ENCODE measurements at places on chromosomes 3 and 15.

- DNase-seq: no peak
Observed at GRCh38 chr3:146845361-146845760, 240.2 kb upstream of the PLSCR5 start.

GRCh38 chr3:16482770-16483531 is 30.5 kb downstream of the RFTN1 start:
- DNase-seq: peak; percentile 76

DNA sequence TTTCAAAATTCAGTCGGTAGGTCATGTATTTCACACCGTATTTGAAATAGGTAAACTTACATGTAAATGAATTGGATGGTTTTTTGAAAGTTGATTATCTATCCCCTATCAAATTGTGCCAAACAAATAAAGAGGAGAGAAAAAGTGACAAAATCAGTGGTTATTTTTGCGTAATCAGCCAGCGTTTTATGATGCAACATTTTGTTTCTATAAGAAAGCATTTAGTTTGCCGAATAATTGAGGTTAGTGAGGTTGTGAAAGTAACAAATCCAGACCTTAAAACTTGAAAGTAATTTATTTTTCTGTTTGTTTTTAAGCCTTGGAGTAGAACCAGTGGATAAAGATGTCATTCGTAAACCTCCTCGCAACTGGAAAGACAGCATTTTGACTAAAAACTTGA is 29.3 kb downstream of the ASTE1 start:
- DNase-seq: no peak

DNA sequence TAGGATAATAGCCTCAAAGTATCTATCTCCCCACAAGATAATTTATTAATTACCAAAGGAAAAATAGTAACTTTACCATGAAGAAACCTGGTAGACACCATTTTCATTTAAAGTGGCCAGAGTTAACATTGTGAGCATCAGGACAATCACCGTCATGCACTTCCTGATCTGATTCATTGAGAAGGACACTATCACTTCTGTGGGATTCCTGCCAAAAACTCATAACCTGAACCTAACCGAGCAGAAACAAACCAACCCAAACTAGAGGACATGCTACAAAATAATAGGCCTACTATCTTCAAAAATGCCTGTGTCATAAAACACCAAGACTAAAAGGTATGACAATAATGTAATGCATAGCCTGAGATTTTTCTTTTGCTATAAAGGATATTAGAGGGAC is 39.0 kb downstream of the FSIP1 start:
- no peak for DNase-seq

GRCh38 chr3:143158014-143158988 is 38.7 kb downstream of the CHST2 start:
- DNase-seq: no peak

DNA sequence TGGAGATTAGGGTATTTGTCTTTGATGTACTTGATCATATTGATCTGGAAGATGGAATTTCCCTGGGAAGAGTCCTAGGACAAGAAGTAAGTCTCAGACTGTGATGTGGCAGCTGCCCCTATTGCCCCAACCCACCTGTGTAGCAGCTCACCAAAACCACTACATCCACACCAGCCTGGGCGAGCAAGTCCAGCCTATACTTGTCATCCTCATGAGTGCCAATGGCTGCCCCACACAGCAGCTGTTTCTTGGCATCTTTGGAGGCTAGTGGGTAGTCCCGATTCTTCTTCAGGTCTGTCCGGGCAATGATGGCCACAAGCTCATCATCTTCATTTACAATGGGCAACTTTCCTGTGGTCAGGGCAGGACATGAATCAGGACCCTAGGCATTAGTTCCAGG is 2.7 kb downstream of the IMPDH2 start:
- no peak for DNase-seq

DNA sequence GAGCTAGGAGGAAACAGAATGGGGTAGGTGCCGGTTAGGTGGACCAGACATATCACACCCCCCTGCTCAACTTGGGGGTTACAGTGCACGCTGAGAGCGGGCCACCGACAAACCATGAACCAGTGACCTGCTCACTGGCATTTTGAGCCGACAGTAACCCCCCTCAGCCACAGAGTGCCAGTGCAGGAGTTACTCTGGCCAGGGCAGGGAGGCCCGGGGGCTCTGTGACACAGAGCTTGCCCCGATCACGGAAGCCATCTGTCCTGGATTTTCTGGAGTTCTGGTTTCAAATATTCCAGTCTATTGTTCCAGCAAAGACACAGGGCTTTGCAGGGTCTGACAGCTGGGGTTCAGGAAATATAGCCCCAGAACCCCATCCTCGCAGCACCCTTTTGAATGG is 225.2 kb downstream of the VPS13C start:
- no peak for DNase-seq

DNA sequence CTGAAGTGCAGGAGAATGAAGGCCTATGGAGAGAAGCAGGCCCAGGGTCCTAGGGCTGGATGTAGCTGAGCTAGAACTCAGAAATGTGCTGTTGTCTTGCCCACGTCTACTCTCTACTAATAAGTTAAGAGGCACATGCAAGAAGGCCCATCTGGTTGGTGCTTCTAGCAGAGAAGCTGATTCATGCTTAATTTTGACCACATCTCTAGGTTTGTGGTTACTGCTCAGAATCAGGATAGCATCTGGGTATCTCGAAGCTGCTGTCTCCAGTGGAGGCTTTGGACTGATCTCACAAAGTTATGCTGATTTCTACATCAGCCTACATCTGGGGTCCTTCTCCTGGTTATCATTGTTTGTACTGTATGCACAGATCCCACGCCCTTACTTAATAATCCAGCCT is 87.3 kb downstream of the CACNA1D start:
- no peak for DNase-seq

DNA sequence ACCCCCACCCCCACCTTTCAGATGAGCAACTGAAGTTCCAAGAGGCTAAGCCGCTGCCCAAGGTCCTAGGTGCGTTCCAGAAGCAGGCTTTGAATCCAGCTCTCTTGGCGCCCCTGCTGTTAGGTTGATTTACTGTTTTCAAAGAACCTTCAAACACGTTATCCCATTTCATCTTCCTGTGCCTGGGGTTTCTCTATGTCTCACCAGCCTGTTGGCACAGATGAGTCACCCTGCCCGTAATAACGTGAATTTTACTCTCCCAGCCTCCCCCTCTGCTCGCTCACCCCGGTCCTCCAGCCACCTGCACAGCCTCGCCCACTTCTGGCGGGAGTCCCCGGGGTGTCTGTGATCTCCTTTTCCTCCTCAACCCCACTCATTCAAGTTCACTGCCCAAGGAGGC is 13.0 kb upstream of the TSEN2 start:
- DNase-seq: no peak

DNA sequence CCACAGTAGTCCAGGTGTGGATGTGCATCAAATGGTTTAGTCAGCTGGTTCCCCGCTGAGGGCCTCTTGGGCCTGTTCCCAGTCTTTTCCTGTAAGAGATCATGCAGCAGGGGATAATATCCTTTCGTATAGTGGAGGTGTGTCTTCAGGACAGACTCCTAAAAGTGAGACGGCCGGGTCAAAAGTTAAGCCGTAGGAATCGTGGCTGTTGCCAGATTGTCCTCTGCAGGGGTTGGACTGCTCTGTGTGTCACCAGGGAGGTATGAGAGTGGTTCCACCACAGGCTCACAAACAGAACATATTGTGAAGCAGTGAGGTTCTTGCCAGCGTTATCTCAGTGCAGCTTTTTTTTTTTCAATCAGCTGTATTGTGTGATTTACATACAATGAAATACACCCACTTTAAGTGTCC is 95.0 kb downstream of the VGLL4 start:
- no peak for DNase-seq

GRCh38 chr3:40329071-40329470 is 19.6 kb downstream of the EIF1B start:
- no peak for DNase-seq

DNA sequence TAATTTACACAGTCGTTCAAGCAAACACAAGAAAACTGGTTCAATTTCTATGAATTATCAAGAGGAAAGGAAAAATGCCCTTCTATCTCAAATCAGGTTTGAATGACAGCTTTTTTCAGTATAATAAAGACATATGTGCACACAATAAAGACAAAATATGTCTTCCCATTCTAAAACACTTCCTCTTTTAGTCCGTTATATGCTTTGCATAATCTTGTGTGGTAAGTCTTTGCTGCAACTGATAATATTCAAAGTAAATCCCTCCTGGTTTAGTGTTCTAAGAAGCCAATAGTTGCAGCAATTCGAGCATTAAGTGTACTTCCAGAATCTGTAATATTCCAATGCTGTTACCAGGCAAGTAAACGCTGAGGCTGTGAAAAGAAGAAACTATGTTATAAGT is 43.7 kb upstream of the MAPKBP1 start:
- DNase-seq: no peak

DNA sequence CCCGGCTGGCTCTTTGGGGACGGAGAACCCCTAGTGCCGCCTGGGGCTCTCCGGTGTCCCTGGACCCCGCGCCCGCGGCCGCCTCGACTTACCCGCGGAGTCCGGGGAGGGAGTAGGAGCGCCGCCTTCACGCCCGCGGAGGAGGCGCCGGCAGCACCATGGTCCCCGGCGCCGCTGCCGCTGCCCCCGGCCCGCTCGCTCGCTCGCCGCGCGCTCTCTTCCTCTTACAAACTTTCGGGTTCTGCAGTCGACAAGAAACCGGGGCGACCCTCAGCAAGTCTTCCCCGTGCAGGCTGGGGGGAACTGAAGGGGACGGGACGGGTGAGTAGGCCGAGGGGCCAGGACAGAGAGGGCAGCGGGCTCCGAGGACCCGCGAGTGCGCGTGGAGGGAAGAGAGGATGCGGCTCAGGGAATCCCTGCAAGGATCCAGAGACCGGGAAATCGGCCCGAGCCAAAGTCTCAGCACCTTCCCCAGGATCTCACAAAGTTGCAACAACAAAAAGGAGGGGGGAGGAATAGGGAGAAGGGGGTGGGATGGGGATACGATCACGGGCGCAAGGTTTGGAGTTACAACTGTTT is 2.0 kb downstream of the FOXP1 start:
- no peak for DNase-seq

DNA sequence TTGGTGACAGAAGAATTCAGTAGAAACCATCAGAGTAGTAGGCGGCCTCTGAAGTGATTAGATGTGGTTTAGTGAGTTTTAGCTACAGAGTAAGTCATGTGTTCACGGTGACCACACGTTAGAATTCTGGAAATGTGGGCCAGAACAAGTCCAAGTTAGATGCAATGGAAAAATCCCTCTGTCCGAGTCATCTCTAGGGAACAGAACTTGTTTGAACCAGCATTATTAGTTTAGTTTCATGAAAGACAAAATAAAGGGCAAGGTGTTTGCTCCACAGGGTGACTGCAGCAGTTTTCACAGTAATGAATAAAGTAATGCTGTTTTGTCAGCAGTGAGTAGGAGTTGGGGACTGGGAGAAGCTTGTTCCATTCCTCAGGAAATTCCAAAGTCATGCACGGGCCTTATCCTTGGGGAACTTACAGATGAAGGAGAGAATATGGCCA is 100.2 kb downstream of the CGNL1 start:
- no peak for DNase-seq

DNA sequence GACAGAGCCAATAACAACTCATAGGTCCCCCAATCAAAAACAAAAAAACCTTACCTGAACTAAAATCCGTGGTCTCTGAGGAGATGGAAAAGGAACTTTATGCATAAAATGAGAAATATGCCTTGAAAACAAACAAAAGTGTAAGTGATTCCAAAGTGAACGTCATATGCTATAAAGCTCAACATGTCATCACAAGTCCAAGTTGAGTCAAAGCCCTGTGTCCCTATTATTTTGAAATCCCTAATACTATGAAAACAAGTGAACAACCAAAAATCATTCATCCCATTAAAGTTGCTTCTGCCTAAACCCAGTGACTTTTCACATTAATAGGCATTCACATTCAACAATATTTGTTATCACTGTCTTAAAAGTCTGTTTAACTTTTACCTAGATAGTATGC is 59.4 kb downstream of the DENND4A start:
- no peak for DNase-seq

- no peak for DNase-seq
Observed at GRCh38 chr3:176755977-176756376, 441.3 kb downstream of the TBL1XR1 start.

GRCh38 chr3:15892311-15893227 is 94.8 kb upstream of the ANKRD28 start:
- DNase-seq: no peak

DNA sequence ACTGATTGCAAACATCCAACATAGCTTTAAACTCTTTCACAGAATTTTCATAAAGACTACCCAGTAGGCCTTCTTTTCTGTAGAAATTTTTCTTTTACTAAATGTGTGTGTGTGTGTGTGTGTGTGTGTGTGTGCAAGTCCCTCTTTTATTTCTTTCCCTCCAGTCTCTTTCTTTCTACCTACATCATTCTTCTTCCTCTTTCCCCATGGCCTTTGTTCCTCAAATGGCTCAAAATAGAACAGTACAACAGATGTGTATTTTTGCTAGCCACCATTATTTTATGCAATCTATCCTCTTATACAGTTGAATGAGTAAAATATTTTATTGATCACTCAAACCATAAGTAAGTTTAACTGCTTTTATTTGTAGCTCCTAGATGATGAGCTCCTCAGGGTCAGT is 76.4 kb downstream of the USF3 start:
- no peak for DNase-seq

GRCh38 chr15:65374821-65375401 is 2.9 kb downstream of the IGDCC3 start:
- no peak for DNase-seq

GRCh38 chr3:173531602-173532001 is 134.1 kb downstream of the NLGN1 start:
- DNase-seq: no peak

DNA sequence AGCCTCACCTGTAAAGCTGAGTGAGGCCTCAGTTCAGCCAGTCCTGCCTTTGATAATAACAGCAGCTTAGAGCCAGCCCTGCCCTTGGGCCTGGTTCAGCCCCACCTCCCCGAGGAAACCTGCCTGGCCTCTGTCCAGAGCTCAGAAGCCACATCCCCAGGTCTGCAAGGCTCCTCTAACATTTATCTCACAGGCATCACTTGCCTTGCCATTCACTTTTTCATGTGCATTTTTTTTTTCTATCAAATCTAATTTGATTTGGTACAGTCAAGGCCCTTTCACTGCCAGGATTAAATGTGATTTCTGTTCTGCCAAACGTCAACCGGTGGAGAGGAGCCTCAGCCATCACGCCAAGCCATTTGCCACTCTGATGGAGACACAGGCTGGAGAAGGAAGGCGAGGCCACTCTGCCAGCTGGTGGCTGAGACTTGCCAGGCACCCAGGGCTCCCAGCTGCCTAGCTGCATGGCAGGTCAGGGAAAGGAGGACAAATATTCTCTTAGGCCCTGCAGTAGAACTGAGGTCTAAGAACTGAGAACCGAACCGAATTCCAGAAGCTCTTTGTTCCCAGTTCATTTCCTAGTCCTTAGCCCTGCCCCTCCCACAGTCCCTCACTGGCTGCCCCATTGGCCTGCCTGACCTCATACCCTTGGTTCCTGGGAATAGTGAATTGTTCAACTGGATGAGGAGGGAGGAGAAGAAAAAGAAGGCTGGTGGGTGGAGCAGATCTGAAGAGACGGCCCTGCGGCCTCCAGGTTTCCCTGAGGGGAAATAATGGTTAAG is 76.4 kb downstream of the SPSB4 start:
- no peak for DNase-seq
